ENCODE measurements at places on chromosomes 5 and 9. TPM values are rescaled to one million over a fixed set of nuclear protein-coding genes. Genes with fewer than 3 reads are reported as not detected.

DNA sequence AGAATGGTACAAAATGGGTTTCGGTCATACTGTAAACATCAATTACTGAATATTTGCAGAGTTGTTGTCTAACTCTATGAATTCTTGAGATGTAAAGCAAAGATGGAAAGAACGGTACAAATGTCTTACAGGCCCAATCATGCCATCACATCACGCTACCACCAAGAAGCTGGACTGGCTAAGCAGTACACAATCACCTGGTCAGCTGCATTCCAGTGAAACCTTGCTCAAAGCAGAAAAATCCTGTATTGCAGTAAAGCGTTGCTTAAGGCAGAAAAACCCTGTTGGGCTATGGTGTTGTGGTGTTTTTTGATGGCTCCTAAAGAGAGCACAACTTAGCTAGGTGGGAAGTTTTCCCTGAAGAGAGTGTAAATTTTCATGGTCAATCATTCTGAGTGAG lies 112.6 kb upstream of the RASA1 start:
- DNase-seq, result no peak

DNA sequence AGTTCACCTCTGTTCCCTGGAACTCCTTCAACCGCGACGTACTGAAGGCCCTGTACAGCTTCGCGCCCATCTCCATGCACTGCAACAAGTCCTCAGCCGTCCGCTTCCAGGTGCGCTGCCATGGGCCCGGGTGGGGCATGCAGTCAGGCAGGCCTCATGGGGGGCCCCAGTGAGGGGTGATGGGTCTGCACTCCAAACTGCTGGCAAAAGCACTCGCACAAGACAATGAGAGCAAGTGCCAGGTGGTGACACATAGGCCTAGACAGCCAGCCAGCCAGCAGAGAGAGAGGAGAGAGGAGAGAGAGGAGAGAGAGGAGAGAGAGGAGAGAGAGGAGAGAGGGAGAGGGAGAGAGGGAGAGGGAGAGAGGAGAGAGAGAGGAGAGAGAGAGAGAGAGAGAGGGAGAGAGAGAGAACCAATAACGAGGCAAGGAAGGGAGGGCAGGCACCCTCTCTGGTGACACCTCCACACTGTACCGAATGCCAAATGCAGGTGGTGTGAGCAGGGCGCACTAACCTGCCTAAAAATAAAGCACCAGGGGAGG lies 21.0 kb downstream of the DBH start:
- no peak for DNase-seq

TRAF1 gene
- 2.4 TPM for total RNA-seq

MOB3B gene
- 1.7 TPM for total RNA-seq

GRCh38 chr5:149902177-149902576 lies 42.4 kb downstream of the PDE6A start:
- no peak for DNase-seq

DNA sequence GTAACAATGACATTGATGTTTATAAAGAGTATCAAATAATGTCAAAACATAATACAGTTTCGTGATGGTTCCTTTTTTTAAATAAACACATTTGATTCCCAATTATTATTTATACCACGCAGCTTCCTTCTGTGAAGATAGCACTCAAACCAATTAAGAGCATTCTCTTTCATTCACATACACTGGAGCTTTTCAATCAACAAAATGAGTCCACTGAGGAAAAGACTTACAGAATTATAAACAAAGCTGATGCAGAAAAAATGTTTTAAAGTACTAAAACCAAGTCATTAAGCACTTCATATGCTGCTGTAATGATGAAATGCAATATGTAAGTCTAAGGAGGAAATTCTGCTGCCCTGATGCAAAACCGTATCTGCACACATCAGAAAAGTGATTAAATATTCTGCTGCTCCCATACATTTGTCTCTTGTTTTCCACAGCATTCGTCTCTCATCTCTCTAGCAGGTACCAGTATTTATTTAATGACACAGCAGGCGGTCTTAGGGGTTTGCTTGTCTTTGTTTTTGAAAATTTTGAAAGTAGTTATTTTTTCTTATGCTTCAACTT lies 147.1 kb downstream of the CDH10 start:
- DNase-seq, result no peak

STK32A gene
- 0.50 TPM for total RNA-seq

DNA sequence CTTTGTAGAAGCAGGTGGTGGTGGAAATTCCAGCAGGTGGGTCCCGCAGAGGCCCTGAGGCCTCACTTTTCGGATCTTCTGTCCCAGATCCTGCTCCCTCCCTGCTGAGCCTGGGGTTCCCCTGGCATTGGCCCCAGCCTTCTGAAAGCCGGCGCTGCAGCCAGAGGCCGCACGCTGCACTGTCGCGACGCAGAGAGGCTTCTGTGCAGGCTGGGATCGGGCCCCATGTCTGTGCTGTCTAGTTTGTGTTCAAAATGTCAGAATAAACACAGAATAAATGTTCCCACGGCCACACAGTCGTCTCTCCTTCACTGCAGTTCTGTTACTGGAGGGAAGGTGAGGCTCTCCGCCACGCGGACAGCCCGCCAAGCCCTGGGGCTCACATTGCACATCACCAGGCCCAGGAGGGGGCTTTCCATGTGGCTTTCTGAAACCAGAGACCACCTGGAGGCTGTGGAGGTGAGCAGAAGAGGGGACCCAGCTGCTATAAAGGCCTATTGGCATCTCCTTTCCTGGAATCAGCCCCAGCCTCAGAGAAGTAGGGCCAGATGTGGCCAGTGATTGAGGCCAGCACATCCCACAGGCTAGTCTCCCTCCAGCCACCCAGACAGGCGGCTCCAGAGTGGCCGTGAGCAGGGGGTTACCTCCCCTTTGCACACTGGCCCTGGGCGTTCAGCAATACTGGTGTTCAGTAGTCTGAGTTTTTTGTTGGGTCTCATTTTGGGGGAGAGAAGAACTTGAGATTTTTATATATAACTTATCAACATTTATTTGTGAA lies 46.5 kb downstream of the USP20 start:
- no peak for DNase-seq

CAMLG gene
- total RNA-seq, result 17.3 TPM

LCN9 gene
- total RNA-seq, result not detected

AMBP gene
- not detected for total RNA-seq

DNA sequence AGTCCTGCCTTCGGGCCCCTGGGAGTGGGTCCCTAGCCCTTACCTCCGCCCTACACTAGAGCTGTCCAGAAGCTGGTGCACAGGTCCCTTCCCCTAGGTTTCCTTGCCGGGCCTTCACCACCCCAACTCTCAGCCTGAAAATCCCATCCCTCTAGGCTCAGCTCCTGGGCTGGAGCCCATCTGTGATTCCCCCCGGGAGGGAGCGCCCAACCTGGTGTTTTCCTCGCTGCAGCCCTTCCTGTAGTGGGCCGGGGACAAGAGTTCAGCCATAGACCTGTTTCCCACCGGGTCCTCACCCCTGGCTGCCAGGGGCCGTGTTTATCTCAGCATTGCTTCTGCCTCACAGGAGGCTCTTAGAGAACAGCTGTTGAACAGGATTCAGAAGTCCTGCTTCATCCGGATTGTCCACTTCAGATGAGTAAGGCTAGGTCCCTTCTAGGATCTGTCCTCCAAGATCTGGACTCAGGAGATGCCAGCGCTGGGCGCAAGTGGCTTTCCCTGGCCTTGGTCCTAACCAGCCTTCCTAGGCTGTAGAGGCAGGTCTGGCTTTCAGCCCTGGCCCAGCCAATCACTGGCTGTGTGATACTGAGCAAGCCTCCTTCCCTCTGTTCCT lies 965 bp downstream of the GLIPR2 start:
- peak; percentile 52 for DNase-seq

PCDHA9 gene
- not detected for total RNA-seq

DNA sequence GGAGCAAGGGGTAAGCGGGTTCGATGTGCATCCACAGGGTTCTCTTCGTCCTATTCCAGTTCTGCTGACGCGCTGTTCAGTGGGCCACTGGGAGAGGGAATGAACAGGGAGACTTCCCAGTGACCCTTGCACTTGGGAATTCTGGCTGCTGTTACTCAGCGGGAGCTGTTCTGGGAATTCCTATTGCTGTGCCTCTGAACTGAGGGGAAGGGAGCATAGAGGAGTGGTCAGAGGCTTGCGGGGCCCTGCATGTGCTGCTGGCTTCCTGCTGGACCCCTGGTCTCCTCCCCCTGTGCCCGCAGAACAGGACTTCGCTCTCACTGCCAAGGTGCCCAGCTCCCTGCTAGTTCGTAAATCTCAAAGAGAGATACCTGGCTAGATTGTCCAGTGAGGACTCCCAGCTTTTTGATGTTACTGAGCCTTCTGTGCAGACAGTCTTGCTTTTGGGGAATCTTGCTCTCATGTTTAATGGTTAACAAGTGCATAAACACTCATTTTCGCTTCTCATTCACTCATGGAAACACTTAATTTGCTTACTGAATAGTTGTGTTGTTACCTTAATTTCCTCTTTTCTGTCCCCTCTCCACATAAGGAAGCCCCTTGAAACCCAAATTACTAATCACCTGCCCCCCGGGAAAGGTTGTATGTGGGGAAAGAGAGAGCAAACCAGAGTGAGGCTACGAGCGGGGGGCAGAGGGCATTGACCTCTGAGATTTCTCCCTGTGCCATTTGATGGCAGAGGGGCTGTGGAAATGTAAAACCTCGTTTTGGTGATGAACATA lies 5.9 kb downstream of the TRIO start:
- no peak for DNase-seq

TMEM252 gene
- not detected for total RNA-seq

TMEM232 gene
- total RNA-seq, result 2.9 TPM

- no peak for DNase-seq
Observed at GRCh38 chr9:92635760-92636159, 34.2 kb downstream of the IPPK start.

DNA sequence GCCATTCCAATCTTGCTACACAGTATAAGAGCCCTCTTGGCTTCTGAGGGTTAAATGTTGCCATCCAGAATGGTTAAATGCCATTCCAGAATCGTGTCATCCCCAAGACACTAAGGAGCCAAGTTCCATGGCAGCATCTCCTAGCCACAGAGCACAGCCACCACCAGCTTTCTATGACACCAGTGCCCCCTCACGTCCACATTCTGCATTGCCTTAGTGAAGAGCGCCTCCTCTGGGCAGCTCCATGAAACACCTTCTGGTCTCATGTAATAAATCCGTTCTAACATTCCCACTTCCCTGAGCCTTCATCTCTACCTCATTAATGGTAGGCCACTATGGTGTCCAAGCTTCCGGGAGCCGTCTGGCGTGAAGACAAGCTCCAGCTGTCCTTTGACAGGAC lies 12.4 kb downstream of the CBY3 start:
- no peak for DNase-seq

All from left ventricle myocardium superior (tissue), 1 donor.